ENCODE measurements at places on chromosomes 6 and 20.

DNA sequence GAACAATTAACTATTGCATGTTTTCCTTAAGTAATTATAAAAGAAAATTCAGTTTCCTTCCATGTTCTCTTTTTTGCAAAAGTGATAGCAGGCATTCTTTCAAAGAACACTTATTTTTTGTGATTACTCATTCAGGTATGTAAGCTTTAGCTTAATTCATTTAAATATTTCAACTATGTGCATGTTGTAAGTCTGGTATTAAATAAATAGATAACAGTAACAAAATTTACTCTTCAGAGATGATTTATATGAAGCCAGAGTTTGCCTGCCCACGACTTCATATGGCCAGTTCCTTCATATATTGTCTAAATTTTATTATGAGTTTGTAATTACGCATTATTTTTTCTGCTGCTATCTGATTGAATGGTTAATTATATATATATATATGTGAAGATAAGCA lies 110.9 kb downstream of the ADGRG6 start:
- DNase-seq = no peak

- no peak for DNase-seq
Measured at GRCh38 chr6:157880534-157880933, 57.5 kb downstream of the SNX9 start.

DNA sequence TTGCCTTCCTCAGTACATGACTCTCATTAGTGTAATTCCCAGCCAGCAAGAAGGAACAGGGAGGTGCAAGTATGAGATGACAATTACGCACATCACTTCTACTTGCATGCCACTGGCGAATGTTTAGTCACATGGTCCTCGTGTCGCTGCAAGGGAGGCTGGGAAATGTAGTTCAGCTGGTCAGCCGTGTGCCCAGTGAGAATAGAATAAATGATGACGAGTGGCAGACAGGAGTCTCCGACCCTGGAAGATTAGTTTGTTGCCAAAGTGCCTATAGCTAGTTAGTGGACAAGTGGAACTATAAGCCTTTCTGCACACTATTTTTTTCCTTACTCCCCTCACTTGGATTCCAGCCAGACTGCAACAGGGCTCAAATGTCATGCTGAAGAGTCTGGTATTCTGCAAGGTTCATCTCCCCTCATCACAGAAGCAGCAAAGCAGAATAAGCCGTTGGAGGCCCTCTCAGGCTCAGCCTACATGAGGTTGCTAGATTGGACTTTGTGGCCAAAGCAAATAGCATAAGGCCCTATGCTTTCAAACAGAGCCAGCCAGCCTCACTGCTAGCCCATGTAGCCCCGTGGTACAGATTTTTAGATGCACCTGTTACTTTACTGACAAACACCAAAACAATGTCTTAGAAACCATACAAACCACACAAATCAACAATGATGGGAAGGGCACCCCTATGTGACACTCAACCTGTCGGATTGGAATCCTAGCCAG lies 9.7 kb downstream of the LINC00237 start:
- peak; percentile 26 for DNase-seq

DNA sequence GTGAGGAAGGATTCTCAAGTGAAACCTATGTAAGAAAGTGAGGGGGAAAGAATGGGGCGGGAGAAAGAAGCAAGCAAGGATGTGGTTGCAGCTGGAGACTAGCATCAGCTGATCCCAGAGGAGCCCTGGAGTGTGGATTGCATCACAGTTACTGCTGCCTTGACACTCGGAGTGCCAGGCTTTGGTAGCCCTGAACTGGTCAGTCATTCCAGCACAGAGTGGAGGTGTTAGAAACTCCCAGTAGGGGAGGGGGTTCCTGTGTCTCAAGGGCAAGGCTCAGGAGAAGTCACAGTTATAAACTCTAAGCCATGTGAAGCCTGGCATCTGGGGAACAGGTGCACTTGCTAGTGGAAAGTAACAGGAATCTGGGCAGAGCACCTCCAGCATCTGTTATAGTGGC lies 23.5 kb downstream of the SNAP25 start:
- DNase-seq = no peak

GRCh38 chr6:130961148-130961547 lies 101.9 kb downstream of the EPB41L2 start:
- DNase-seq = no peak

DNA sequence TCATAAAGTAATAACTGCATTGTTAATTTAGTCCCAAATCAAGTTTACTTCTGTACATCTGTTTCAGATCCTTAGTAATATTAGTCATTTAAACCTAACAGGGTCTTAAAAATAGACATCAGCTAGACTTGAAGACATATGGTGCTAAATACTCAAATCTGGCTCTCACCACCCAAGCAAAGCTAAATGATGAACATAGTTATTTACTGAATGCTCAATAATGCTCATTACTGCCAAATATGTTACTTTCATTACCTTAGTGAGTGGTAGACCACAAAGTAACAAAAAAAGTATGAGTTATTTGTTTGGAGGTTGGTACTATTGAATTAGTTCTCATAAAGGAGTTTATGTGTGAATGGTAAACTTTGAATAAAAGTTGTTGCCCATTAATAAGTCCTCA lies 502.1 kb downstream of the PKHD1 start:
- DNase-seq = no peak

- DNase-seq = no peak
Measured at GRCh38 chr6:27052731-27053082, 194.8 kb upstream of the PRSS16 start.

GRCh38 chr20:13683833-13684232 lies 45.1 kb upstream of the TASP1 start:
- no peak for DNase-seq

DNA sequence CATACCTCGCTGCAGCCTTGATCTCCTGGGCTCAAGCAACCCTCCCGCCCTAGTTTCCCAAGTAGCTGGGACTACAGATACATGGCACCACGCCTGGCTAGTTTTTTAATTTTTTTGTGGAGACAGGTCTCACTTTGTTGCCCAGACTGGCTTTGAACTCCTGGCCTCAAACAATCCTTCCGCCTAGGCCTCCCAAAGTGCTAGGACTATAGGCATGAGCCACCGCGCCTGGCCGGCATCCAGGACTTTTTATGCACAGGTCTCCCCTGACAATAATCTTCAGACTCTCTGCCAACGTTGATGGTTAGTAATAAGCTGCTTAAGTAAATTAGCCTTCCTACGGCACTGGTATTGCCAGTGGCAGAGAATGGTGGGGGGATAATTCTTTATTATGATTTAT lies 110.5 kb upstream of the MTHFD1L start:
- no peak for DNase-seq

DNA sequence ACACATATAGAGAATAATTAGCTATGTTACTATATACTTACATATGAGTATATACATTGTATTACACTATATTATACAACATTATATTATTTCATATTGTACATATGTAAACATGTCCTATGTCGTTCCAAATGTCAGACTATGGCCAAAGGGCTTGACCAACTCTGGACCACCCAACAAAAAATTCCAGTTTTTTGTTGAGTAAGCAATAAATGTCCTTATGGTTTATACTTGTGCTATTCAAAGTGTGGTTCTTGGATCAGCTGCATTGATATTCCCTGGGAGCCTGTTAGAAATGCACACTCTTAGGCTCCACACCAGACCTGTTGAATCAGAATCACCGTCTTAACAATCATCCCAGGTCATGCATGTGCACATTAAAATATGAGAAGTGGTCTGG lies 225.4 kb upstream of the ZFP64 start:
- no peak for DNase-seq

- no peak for DNase-seq
Measured at GRCh38 chr6:48111143-48111506, at the start of gene PTCHD4. Gene PTCHD4, minus strand, starts transcription at chr6:48111197. Its CDS starts 42,240 bp downstream, at chr6:48068957.

DNA sequence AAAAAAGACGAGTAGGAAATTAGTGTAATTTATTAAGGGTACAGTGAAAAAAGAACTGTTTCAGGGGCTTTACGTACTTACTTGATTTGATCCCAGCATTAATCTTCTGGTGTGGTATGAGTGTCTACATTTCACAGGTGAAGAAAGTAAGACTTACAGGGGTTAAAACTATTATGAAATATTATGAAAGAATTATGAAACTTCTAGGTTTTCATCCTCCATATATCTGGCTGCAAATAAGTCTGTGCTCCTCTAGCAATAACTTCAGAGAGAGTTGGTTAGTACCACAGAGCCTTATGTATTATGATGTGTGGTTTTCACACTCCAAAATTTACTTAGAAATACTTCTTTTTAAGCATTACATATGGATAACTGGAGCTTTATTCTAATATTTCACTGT lies 41.9 kb downstream of the ZFAND3 start:
- no peak for DNase-seq

DNA sequence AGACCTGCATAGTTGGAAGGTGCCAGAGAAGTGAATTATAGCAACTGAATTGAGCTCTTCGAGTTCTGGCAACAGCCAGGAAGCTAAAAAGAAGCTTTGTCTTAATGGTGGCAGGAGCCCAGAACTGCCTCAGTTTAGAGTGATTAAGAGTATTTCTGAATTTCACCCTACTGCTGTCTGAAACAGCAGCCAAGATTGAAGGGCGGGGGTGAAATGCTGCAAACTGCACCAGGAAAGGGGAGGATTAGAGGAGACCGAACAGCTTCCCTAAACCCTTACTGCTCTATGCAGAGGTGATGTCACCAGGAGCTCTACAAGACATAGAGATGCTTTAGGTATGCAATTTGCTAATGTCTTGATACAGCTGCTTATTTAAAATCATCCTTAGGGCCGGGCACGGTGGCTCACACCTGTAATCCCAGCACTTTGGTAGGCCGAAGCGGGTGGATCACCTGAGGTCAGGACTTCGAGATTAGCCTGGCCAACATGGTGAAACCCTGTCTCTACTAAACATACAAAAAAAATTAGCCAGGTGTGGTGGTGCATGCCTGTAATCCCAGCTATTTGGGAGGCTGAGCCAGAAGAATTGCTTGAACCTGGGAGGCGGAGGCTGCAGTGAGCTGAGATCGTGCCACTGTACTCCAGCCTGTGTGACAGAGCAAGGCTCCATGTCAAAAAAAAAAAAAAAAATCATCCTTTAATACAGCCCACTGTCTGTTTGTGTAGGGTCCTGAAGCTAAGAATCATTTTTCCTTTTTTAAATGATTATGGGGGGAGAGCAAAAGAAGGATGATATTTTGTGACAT lies 91.7 kb upstream of the IYD start:
- no peak for DNase-seq

- no peak for DNase-seq
Measured at GRCh38 chr6:40630051-40630450, 42.9 kb upstream of the LRFN2 start.

Data from hematopoietic multipotent progenitor cell treated with erythropoietin and hydrocortisone succinate and interleukin-3 and kit ligand, for 8 days (in vitro differentiated cells).